Lower leg skin (tissue), 4 donors: ENCODE measurements at places on chromosomes 2 and 18.

DNA sequence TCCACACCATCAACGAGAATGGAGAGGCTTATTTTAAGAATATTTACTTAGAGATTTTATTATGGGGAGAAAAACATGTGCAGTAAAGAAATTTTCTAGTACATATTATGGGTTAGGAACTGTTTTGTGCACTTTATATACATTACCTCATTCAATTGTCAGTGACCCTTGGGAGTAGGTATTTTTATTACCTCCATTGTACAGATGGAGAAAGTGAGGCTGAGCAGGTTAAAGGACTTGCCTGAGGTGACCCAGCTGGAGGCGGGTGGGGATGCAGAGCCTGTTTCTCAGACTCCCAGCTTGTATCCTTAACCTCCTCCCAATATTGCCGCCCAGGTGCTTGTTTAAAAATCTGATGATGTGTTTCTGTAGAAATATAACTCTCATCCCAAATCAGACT, 356.7 kb downstream of the HRH4 start:
- no peak for DNase-seq

DNA sequence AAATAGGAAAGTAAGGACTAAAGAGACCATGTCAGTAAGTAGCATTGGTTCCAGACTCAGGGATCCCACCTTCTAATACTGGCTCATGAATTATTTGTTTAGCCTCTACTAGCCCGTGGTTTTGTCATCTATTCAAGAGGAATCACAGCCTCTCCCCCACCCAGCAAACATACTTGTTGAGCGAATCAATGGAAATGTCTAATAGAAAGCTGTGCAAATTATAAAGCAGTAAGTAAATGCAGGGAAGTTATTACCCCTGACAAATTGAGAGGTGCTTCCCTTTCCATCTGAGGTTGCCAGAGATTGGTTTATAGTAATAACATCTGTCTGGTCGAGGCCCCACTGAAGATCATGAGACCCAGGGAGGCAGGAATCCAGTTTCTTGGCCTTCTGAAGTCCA, 219.3 kb upstream of the OSR1 start:
- DNase-seq: no peak

DNA sequence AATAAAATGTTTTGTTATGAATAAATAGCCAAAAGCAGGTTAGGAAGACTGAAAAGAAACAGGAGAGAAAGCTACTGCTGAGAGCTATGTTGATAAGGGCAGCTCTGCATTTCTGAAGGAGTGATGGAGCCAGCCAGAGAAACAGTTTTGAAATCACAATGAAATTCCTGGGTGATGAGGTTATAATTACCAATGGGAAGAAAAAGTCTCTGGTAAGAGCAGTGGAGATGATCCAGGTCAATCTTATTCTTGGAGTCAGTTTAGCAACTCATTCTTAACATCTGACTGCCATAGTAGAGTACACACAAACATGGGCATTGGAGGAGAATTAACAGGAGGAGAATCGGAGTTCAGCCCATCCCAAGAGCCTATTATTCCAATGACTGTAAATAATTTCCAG, 2.4 kb downstream of the ALKAL2 start:
- DNase-seq: no peak

GRCh38 chr2:79383681-79384080, 129.2 kb upstream of the CTNNA2 start:
- no peak for DNase-seq

- DNase-seq: no peak
Observed at GRCh38 chr18:37182340-37183135, 353.6 kb downstream of the KIAA1328 start.

DNA sequence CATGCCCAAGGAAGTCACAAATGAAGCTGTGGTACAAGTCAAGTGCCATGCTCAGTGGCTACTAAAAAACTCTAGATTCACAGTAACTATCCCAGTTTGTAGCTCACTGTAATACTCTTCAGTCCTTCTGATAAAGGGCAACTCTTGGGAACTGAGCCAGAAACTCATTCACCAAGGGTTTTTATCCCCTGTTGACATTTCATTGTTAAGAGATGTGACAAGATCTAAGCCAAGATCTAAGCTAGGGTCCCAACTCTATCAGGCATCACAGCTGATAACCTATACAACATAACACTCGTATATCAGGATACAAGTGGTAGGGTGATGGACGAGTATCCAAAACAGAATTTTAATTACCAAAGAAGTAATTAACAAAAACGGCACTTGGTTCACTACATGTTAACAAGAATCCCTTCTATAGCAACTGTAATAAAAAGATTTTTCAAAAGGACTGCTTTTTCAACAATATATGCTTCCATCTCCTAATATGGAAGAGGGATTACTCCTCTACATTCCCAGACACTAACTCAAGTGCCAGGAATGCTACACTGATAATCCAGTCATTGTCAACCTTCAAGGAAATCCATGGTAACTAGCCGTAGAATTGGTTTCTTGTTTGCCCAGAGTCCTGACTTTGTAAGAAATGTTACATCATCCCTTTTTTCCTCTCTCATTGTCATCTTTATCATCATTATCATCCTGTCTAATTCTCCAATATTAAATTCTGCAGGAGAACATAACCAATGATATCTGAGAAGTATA, 111.7 kb downstream of the CDH2 start:
- DNase-seq: no peak

DNA sequence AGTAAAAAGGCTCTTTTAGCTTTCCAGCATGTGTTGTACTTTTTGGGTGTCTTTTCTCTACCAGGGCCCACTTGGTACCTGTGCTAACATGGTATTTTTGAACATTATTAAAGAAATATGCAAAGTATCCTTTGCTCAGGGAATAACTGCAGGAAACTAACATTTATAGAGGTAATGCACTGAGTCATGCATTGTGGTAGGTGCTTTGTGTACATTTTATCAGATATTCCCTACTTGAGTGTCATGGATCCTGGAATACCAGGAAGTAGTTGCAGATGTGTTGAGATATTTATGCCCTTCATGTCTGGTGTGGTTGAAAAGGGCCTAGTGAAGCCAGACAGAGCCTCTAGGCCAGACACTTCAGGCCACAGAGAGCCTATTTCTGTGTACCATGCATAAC, 215.5 kb upstream of the CYRIA start:
- no peak for DNase-seq
